ENCODE measurements at places on chromosomes 12 and 14.

- no peak for DNase-seq
These were observed 135.8 kb downstream of the EML1 start for GRCh38 chr14:99928963-99929362.

- no peak for DNase-seq
These were observed 323.3 kb upstream of the RTL1 start for GRCh38 chr14:101226603-101227425.

DNA sequence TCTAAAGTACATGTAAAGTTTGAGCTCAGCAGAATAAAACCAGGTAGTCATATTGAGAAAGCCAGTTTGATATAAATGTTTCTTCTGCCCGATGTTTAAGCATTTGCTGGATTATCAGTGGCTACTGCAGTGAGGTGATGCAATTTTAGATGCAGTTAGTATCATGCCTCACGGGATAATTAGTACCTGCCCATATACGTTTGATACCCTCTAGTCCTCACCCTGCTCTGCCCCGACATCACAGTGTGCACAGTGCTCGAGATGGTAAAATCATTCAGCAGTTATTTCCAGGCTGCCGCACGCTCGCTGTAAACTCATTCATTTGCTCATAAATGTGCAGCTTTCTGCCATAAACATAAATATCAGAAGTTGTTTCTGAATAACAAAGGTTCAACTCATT, 152.7 kb downstream of the PELI2 start:
- DNase-seq = no peak

DNA sequence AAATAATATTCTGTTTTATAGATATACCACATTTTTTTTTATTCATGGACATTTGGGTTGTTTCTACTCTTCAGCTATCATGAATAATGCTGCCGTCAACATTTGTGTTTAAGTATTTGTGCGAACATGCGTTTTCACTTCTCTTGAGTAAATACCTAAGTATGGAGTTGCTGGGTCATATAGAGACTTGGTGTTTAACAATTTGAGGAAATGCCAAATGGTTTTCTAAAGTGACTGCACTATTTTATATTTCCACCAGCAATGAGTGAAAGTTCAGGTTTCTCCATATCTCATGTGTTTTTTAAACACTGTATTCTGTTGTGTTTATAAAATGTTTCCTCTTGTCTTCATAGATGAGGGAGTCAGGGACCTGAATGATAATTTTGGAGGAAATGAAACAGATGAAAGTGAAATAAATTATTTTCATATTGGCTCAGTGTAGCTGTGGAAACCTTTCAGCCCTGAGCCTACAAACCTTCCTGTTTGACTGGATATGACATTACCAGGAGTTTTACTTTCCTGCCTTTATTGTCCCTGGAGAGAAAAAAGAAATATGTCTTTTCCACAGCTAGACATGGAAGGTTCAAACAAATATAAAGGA, 26.3 kb downstream of the DAAM1 start:
- DNase-seq = no peak

GRCh38 chr12:34257093-34257492, 234.8 kb downstream of the ALG10 start:
- no peak for DNase-seq

- no peak for DNase-seq
These were observed 139.0 kb downstream of the SYNE2 start for GRCh38 chr14:63991833-63992232.
